ENCODE measurements at places on chromosomes 2 and 18.

GRCh38 chr2:122136056-122136455 is 380.6 kb downstream of the TSN start:
- no peak for DNase-seq

DNA sequence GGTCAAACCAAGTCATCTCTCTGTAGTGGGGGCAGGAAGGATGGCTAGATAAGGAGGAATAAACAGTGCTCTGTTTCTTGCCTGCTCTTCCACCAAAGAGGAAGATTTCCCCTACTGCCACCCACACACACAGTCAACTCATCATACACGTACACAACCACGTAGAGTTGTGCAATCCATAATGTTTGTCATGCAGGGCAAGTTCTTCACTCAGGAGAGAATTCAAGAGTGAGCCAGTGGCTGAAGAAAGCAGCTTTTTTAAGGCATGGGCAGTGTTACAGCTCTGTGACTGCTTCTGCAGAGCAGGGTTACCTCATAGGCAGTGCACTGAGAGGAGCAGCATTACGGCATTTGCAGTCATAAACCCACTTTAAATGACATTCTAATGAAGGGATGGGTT is 283.0 kb downstream of the RND3 start:
- peak; percentile 52 for DNase-seq

DNA sequence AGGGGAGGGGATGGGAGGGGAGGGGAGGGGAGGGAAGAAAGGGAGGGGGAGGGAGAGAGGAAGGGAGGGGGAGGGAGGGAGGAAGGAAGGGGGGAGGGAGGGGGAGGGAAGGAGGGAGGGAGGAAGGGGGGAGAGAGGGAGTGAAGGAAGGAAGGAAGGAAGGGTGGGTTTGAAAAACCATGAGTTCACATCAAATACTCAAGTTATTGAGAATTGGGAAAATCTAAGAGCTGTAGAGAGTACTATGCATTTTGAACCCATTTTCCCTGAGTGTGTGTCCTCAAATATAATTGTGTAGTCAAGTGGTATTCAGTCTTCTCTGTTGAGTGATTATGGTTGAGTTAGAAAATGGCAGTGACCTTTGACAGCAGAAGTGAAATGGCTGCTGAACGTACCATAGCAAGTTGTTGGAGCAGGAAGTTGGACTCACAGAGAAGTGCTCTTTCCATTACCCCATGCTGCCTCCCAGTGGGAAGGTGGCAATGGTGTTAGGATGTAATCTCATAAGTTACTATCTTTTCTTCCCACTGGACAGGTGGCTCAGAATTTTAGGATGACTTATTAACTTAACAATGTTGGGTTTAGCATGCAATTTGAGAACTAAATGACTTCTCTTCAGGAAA is 214.6 kb downstream of the SETBP1 start:
- DNase-seq = peak; percentile 8

- no peak for DNase-seq
These were observed 34.8 kb upstream of the KLHL29 start for GRCh38 chr2:23350041-23350791.

- DNase-seq = no peak
These were observed 121.0 kb upstream of the SMAD7 start for GRCh38 chr18:49071778-49072177.

- peak; percentile 25 for DNase-seq
These were observed 30.9 kb upstream of the SERPINB12 start for GRCh38 chr18:63511285-63511684.

GRCh38 chr2:83633423-83633822 is 825.7 kb downstream of the SUCLG1 start:
- no peak for DNase-seq

- DNase-seq = no peak
These were observed 71.8 kb upstream of the RNF152 start for GRCh38 chr18:61964616-61965015.

GRCh38 chr2:10297191-10297830 is 5.4 kb upstream of the HPCAL1 start:
- no peak for DNase-seq

- no peak for DNase-seq
These were observed 56.8 kb downstream of the BIN1 start for GRCh38 chr2:127049927-127050802.

- no peak for DNase-seq
These were observed 412.7 kb downstream of the CNTNAP5 start for GRCh38 chr2:124437811-124438210.

DNA sequence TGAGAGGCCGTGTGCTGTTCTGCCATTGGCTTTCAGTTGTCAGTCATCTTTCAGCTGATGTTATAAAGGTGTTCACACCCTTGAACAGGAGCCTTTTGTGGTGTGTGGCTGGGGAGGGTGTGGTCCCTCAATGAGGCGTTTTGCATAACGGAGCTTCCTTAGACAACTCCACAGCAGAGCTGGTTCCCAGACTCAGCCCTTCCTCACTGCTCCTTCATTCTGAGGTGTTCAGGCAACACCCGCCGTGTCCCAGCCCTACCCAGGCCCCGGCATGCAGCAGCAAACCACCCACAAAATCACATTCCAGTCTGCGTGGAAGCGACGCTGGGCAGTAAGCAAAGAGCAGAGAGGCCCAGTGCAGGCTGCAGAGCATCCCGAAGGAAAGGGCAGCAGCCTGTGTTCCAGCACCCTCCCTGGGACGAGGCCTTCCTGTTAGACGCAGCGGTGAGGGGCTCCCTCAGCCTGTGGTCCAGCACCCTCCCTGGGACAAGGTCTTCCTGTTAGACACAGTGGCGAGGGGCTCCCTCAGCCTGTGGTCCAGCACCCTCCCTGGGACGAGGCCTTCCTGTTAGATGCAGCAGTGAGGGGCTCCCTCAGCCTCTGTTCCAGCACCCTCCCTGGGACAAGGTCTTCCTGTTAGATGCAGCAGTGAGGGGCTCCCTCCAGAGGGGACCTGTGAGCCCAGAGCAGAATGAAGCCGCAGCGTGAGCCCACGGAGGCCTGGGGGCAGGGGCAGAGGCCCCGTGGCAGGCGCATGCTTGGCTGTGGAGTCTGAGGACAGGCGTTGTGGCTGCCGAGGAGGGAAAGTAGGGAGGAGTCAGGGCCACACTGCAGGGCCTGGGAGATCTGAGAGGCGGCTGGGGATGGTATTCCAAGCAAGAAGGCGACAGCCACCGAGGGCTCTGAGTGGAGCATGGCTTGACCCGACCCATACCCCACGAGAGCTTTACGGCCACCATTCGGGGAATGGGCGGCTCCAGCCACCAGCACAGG is 201.8 kb upstream of the HDAC4 start:
- DNase-seq = no peak

DNA sequence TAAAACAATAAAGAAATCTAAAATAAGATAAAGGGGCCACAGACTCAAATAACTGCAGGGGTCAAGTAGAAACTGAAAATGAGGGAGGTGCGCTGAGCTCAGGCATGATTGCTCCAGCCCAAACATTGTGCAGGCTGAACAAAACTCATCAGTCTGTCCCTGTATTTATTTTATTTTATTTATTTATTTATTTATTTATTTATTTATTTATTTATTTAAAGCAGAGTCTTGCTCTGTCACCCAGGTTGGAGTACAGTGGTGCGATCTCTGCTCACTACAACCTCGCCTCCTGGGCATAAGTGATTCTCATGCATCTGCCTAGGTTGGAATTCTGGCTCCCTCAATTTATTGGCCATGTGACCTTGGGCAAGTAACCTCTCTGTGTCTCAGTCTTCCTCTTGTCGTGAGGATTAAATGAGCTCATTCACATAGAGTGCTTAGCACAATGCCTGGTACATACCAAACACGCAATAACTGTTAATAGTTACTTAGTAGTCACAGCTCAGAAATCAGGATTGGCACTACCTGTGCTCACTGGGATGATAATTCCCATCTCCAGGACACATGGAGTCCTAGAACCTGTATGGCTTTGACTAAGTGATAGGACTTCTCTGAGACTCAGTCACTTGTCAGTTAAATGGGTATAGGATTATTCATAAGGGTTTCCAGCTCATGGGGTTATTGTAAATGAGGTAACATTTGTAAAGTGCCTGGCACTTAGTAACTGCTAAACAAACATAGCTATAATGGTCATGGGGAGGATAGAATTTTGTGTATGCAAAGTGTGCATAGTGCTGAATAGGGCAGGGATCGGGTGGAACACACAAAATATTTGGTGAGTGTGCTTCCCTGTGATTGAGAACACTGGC is 6.0 kb downstream of the SPEG start:
- no peak for DNase-seq

GRCh38 chr2:12119841-12120240 is 373.4 kb downstream of the LPIN1 start:
- DNase-seq = no peak

- DNase-seq = no peak
These were observed 88.1 kb downstream of the VSNL1 start for GRCh38 chr2:17628349-17629261.

GRCh38 chr2:209976698-209977385 is 25.6 kb upstream of the RPE start:
- DNase-seq = no peak

DNA sequence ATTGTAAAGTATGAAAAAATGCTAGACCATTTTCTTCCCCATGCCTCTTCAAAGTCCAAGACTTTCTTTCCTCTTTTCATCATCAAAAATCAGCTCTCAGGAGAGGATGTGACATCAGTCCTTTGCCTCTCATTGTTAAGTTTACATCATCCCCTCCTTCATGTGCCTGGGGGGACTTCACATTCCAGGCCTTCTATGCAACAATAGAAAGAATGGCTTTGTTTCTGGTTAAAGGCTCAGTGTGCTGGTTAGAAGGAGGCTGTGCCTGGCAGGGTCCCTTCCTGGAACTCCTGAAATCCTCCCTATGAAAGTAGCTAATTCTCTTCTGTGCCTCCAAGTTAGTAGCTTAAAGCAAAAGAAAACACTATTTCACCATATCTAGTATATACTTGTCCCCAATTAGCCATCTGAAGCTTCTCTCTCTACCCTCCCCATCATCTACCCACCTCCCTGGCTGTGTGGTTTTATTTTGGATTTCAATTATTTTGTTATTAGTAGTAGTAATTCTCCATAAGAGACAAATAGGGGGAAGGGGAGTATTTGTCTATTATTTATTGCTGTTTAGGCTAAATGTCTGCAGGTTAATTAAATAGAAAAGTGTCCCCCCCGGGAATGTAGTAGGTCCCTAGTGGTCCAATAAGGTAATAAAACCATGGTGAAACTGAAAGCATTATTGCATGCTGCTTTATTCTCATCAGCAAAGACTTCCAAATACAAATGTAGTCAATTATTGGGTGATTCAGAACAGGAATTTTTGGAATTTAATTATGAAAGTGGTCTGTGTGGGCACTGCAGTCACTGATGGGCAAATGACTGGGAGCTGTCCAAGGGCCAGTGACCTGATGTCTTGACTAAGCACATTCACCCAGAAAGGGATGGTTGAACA is 69.0 kb downstream of the CPO start:
- no peak for DNase-seq

DNA sequence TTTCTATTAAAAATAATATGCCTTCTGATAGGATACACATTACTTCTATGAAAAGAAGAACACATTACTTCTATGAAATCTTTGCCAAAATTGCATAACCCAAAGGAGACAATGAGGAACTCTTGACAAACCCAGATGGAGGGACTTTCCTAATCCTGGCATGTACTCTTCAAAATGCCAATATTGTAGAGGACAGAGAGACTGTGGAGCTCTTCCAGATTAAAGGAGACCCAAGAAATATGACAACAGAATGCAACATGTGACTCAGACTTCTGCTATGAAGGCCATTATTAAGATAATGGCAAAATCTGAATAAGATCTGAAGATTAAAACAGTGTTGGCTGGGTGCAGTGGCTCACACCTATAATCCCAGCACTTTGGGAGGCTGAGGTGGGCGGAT is 22.2 kb downstream of the SOWAHC start:
- DNase-seq = no peak

- DNase-seq = no peak
These were observed 21.0 kb upstream of the RAB27B start for GRCh38 chr18:54807303-54807702.

DNA sequence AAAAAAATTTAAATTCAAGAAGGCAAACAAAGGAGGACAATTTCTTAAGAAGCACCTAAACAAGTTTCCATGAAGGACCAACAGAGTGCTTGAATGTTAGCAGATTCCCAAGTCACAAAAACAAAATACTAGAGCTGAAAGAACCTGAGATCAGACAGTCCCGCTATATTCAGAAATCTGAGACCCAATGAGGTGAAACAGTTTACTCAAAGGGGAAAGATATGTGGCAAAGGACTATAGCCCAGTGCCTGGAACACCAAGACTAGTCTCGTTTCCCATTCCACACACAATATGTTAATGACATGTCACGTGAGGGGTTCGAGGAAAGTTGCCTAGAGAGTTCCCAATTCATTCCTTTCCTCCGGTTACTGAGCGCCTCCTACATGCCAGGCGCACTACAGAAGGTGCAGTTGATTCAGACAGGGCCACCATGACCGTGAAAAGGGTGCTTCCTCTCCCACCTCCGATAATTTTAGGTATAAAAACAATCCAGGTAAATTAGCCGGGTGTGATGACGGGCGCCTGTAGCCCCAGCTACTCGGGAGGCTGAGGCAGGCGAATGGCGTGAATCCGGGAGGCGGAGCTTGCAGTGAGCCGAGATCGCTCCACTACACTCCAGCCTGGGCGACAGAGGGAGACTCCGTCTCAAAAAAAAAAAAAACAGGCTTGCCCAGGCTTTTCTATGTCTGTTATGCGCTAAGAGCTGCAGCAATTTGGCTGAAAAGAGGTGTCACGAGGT is 617 bp downstream of the SRBD1 start:
- peak; percentile 22 for DNase-seq

- no peak for DNase-seq
These were observed 17.6 kb upstream of the GRP start for GRCh38 chr18:59202258-59202820.

GRCh38 chr18:49021433-49022129 is 70.8 kb upstream of the SMAD7 start:
- no peak for DNase-seq

GRCh38 chr18:7677001-7677400 is 109.9 kb downstream of the PTPRM start:
- DNase-seq = no peak

GRCh38 chr2:231174211-231174651 is 24.2 kb upstream of the ARMC9 start:
- DNase-seq = no peak

- DNase-seq = no peak
These were observed 24.1 kb upstream of the INHBB start for GRCh38 chr2:120321721-120322284.

- DNase-seq = no peak
These were observed 17.3 kb upstream of the IMPA2 start for GRCh38 chr18:11963991-11964484.

GRCh38 chr2:231159306-231159705 is 34.5 kb upstream of the HTR2B start:
- no peak for DNase-seq

- DNase-seq = peak; percentile 90
These were observed 72.4 kb upstream of the IL1R1 start for GRCh38 chr2:102070058-102070642.

GRCh38 chr2:64274399-64275173 is 130.4 kb upstream of the PELI1 start:
- no peak for DNase-seq
